ENCODE measurements at places on chromosomes 5 and 9.
A peak's percentile ranks its signal among the peaks of the same experiment; 100 is the strongest.

DNA sequence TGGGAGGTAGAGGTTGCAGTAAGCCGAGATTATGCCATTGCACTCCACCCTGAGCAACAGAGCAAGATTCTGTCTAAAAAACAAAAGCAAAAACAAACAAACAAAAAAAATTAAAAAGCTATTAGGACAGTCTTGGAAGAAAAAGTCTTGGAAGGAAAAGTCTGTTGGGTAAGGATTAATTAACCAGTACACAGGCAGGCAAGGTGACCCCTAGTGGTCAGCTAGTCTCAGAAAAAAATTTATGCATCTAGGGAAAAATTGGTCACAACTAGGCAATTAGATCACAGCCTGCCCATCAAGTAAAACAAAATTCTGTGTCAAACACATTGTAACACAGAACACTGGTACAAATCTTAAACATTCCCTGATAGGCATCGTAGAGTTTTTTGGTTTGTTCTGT lies 6.7 kb upstream of the ANKRD18B start:
- peak; percentile 37 for DNase-seq

DNA sequence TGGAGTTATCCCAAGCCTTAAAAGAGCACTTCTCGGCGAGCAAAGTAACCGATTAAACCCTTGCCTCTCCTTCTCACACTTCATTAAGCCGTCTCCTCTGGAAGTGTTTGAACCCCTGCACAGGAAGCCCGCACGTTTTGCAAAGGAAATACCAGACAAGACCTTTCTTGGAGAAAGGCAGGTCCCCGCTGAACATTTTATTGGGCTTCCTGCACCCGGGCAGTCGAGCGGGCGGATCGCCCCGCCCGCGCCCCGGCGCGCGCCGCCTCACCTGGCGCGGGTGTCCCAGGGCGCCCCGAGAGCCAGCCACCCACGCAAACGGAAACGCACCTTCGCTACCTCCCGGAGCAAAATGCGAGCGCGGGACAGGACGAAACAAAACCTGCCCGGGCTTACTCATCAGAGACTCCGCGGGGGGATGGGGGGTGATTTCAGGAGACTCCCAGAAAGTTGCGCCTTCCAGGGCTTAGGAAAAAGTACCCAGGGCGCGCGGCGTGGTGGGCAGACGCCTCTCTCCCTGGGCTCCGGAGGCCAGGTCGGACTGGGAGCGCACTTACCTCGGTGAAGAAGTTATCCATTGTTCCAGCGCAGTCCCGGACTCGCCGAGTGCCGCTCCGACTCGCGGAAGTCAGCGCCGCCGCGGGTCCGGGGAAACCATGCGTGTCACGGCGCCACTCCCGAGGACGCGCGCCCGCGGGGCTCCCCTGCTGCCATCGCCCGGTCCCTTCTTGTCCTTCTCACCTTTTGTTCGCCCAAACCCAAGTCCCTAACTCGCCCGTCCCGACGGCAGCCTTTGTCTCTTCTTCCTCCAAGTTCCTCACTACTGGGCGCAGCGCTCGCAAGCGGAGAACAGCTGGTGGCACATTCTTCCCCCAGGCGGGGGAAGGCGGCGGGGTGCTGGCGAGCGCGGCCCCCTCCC lies 598 bp downstream of the MYO10 start:
- no peak for DNase-seq

DNA sequence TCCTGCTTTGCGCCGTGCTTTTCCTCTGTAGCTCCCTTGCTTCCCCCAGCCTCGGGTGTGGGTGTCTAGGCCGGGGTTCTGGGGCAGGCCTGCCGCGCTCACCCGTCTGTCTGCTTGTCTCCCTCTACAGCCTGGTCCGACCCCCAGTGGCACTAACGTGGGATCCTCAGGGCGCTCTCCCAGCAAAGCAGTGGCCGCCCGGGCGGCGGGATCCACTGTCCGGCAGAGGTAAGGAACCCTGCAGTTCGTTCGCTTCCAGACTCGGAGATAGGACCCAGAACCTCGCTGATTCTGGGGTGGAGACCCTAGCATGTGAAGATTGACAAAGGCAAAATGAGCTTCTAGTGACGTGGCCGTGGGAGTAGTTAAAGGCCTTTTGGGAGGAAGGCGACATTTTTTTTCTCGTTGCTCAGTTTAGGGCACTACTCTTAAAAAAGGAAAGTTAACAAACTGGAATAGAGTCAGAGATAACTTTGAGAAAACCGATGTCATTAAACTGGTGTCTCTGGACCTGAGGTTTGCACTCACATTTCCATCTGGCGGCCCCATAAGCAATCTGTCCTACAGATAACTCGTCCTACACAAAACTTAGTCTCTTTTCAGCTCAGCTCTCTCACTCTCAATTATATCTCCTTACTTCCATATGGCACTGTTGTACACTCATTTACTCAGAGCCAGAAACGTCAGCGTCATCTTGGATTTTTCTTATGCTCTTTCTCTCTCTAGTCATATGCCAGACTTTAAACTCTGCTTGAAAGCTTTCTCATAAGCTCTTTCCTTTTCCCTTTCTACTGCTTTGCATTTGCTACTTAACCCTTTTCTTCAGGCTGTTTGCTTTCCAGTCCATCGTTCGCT lies 561 bp downstream of the SEC61B start:
- DNase-seq: no peak

DNA sequence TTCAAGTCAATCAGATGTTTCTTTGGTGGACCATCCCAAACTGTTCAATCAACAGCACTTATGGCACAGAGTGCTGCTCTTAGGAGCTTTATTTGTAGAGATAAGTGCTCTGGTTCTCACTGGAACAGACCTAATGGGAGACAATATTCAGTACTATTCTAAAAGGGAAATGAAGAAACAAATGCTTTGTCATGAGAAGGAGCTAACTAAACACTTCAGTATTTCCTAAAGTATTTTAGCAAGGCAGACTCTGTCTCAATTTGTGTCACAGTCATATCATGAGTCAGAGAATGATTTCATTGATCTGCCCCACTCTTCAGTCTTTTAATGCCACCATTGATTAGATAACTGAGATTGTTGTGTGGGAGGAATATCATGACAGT lies 175.3 kb downstream of the SLF1 start:
- no peak for DNase-seq

DNA sequence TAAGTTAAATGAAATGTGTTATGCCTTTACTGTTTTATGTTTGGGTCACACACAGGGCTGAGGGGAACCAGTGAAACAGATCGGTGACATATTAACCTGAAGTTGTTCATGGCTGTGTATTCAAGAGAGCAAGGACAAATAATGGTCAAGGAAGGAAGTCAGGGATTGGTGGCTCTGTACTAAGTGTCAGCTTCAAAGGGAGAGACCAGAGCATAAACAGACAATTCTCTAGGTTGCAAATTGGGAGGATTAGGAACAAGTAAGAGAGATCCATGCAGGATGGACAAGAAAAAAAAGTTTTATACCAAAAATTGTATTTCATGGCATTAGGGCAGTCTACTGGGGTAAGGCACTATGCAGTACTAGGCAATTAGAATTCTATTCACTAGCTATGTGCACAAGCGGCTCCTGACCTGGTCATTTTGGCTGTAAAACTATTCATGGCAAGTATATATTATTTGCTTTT lies 156.3 kb downstream of the PLPPR1 start:
- no peak for DNase-seq

Data from NCI-H2227 treated with DMSO at 0.1 percent for 48 hours (cell line).